ENCODE measurements at places on chromosomes 2 and 18.

DNA sequence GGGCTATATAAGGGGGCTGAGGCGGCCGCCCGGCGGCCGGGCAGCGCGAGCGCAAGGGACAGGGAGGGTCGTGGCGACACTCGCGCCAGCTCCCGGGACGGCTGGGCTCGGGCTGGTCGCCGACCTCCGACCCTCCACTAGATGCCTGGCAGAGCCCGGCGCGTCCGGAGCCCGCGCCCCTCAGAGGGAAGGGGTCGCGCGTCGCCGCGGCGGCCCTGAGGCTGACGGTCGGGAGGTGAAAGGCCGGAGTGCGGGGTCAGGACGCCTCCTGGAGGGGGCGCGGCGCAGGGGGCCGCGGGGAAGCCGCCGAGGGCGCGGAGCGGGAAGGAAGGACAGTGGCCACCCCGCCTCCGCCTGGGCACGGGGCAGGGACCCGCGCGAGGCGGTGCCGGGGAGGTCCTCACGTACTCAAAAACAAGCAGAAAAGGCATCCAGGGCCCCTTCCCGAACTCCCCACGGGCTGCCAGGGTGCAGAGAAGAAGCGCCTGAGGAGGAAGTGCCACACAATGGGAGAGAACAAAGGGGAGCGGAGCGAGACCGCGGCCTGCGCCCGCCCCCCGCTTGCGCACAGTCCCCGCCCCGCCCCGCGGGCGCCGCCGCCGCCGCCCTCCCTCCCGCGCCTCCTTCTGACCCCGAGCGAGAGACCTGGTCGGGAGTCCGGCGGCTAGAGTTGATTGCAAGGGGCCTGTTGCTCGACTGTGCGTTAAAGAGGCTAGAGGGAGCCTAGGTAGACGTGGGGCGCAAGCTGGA lies 776 bp upstream of the KLF7 start:
- peak; percentile 48 for DNase-seq
- no peaks in the 10 kb centered on the region for H3K36me3 ChIP-seq
- H3K4me3 ChIP-seq, result peak overlapping the region; percentile 87
- H3K27ac ChIP-seq, result peak overlapping the region; percentile 93

- peaks cover 43% of the 10 kb centered on the region for H3K27me3 ChIP-seq
- H3K4me1 ChIP-seq, result no peaks in the 10 kb centered on the region
Observed at GRCh38 chr18:37527395-37527794, 38.2 kb downstream of the CELF4 start.

DNA sequence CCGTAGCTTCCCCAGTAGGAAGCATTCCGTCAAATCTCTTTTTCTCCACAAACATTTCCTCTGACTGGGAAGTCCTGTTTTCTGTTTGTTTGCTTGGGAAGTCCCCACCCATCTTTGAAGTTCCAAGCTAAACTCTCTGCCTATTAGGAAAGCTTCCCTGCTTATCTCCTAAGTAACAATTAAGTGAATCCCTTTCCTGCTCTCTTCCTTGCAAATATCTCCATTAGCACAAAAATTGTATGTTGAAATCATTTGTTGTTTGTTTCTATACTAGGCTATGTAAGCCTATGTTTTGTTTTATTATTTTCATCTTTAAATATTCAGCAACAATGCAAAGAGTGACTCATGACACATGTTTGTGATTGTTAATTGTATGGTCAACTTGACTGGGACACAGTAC lies 812.6 kb upstream of the LRATD1 start:
- no peak overlapping the region for H3K4me3 ChIP-seq
- no peaks in the 10 kb centered on the region for H3K36me3 ChIP-seq
- H3K4me1 ChIP-seq, result no peaks in the 10 kb centered on the region
- no peak for DNase-seq

GRCh38 chr18:23302511-23302850 lies 150.6 kb upstream of the RIOK3 start:
- H3K27me3 ChIP-seq, result no peaks in the 10 kb centered on the region
- no peaks in the 10 kb centered on the region for H3K36me3 ChIP-seq
- no peak for DNase-seq
- H3K4me1 ChIP-seq, result peaks cover 26% of the 10 kb centered on the region

DNA sequence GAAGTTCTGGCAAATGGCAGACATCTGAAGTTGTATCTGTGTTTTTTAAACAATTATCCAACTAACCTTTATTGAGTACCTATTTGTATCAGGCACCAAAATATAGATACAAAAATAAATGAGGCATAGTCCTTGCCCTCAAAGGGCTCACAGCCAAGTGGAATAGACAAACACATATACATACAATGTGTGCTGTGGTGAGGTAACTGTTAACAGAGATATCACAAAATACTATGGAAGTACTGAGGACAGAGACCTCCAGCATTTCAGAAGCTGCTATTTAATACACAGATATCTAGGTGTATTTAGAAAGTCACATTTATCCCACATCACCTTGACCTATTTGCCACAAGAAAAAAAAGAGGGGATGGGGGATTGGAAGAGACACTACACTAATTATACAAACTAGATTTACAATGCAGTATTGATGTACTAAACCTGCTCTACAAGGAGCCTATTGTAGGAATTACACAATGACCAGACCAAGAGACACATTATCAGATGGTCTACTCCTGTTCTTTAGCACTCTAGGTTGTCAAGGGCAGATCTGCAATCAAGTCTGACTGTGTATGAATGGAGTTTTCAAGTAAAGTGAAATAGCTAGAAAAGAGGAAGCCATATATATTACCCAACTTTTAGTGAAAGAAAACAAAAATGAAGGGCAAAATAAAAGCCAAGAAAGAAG lies 62.2 kb downstream of the SPIRE1 start:
- no peaks in the 10 kb centered on the region for H3K36me3 ChIP-seq
- peaks cover 54% of the 10 kb centered on the region for H3K4me1 ChIP-seq
- no peak overlapping the region for H3K4me3 ChIP-seq
- no peaks in the 10 kb centered on the region for H3K27me3 ChIP-seq
- no peak for DNase-seq
